ENCODE measurements at places on chromosomes 4 and X.

GRCh38 chr4:67122029-67122428 lies 423.3 kb downstream of the CENPC start:
- no peak for DNase-seq

- no peak for DNase-seq
These were observed 38.8 kb downstream of the MSN start for GRCh38 chrX:65706041-65706828.

DNA sequence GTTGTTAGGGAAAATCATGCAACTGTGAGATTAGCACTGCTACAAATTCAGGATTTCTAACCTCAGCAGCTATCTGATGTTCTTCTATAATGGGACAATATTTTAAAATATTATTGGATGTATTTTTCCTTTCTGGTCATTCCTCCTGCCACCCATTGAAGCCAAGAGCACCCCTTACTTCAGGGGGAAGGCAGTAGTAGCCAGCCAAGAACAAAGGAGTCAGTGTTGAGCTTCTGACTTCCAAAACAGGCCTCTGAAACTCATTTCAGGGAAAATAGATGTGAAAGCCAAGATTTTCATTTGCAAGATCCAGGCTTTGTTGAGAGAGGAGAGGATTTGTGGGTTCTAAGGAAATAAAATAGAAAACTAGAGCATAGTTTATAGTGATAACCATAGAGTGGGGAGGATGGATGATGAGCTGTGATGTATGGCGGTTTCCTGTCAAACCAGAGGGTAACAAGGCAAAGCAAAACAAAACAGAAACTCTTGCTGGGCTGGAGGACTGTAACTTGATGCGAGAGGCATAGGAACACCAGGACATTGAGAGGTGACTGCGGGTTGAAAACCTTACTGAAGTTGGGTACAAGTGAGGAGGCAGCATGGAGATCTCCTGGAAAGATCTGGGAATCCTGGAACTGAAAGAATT lies 173.7 kb upstream of the LEF1 start:
- no peak for DNase-seq

GRCh38 chr4:147163311-147163710 lies 217.6 kb upstream of the TTC29 start:
- no peak for DNase-seq

- DNase-seq = no peak
These were observed 355.1 kb upstream of the CLNK start for GRCh38 chr4:11039634-11040131.

- DNase-seq = no peak
These were observed 35.8 kb upstream of the DYNLT3 start for GRCh38 chrX:37883196-37883595.

GRCh38 chr4:28565396-28565795 lies 1704.8 kb downstream of the STIM2 start:
- DNase-seq = no peak

- no peak for DNase-seq
These were observed 30.2 kb downstream of the NEK1 start for GRCh38 chr4:169582203-169582602.

DNA sequence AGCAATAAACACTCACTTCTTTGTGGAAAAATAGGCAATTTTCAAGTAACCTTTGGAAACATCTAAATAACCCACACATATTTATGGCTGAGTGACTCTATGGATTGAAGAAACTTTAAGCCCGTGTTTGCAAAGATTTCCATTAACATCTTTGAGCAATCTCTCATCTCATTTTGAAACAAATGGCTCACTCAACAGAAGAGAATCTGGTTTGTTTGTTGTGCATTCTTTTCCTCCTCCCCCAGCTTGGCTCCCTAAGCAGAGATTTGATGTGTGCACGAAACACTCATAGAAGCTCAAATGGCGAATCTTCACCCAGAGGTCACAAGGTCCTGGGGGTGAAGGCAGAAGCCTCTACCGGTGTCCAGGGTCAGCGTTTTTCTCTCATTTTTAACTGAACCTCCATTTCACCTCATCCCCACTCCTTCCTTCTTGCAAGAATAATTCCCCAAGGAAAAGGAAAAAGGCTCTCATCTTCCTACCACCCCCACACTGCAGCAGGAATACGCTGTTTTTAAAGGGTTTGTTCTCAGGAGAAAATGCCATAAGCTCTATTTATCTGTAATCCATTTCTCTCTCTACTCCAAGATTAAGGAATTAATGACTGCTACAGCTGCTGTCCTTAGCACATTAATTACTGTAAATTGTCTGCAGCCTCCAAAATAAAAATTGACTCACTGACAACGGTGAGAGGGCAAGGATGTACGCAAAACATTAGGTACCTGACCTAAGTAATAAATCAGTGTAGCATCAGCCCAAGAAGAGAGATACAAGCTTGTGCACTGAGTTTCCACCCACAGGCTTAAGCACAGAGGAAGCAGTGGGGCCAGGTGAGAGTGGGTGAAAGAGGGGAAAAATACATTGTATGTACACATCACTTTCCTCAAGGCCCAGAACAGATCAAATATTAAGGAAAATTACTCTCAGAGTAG lies 307.6 kb upstream of the NOCT start:
- no peak for DNase-seq

DNA sequence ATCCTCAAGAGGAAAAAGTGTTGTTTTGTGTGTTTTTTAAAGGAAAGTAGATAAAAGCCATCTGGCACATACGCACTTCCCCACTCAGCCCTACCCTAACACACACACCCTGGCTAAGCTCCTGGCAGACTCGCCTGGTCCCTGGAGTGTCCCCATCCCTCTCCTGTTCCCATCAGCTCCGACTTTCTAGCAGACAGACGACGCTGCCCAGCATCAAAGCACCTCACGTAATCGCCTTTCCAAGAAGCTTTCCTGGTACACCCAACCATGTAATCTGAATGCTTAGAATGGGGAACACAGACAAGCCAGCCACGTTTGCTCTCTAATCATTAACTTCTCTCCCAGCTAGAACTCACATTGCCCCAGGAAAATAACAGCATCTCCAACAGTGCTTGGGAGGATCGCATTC lies 116.2 kb downstream of the AFAP1 start:
- no peak for DNase-seq

DNA sequence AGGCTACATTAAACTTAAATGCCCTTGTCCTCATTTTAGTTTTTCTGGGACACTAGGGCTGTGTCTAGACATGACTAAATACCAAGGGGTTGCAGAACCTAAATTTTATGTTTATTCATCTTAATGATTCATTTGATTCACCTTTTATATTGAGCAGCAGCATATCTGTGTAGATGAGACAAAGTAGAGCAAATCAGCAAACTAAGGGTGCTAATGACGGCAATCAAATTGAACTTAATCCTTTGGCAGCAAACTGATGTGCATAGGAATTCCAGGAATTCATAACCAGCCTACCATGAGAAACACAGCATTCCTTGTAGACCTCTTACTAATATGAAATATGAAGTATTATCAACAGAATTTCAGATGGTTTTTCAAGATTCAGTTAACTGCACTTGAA lies 25.1 kb downstream of the EPHA5 start:
- DNase-seq = no peak

GRCh38 chrX:106611317-106611678 lies 480 bp upstream of the RADX start:
- no peak for DNase-seq

All from DMS79 treated with DMSO at 0.1 percent for 48 hours (cell line).